Suppressor macrophage treated with lipopolysaccharide for 4 hours (primary cell): ENCODE measurements at places on chromosomes 13 and 19.

GRCh38 chr13:99741960-99742359 lies 229.6 kb downstream of the ZIC5 start:
- DNase-seq = no peak

GRCh38 chr19:1213391-1214286 lies 8.1 kb downstream of the STK11 start:
- peak; percentile 97 for DNase-seq

DNA sequence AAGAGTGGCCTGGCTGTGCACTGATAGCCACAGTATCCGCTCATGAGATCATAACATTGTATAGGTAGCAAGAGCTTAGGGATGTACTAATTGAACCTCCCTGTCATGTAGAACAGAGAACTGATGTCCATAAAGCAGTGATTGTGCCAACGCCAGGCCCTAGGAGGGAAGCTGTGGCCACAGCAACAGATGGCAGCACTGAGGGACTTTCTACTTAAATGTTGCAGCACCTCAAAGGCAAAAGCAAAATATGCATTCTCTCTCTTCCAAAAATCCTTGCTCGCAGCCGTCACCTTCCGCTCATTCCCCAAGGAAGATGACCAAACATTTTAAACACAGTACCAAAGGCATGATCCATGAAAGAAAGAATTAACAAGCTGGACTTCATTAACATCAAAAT lies 32.3 kb downstream of the COL4A1 start:
- no peak for DNase-seq

- DNase-seq = no peak
Measured at GRCh38 chr13:105925496-105925895, 610.0 kb downstream of the EFNB2 start.
